Esophagus muscularis mucosa (tissue), 4 donors: ENCODE measurements at places on chromosomes 1 and 21. TPM values are rescaled to one million over a fixed set of nuclear protein-coding genes. Genes with fewer than 3 reads are reported as not detected.

GRCh38 chr1:233728721-233729120, 114.8 kb downstream of the KCNK1 start:
- no peak for DNase-seq
- H3K36me3 ChIP-seq = no peaks in the 10 kb centered on the region
- H3K27me3 ChIP-seq = no peaks in the 10 kb centered on the region
- no peak overlapping the region for H3K27ac ChIP-seq
- no peaks in the 10 kb centered on the region for H3K4me1 ChIP-seq
- no peak overlapping the region for H3K4me3 ChIP-seq

DNA sequence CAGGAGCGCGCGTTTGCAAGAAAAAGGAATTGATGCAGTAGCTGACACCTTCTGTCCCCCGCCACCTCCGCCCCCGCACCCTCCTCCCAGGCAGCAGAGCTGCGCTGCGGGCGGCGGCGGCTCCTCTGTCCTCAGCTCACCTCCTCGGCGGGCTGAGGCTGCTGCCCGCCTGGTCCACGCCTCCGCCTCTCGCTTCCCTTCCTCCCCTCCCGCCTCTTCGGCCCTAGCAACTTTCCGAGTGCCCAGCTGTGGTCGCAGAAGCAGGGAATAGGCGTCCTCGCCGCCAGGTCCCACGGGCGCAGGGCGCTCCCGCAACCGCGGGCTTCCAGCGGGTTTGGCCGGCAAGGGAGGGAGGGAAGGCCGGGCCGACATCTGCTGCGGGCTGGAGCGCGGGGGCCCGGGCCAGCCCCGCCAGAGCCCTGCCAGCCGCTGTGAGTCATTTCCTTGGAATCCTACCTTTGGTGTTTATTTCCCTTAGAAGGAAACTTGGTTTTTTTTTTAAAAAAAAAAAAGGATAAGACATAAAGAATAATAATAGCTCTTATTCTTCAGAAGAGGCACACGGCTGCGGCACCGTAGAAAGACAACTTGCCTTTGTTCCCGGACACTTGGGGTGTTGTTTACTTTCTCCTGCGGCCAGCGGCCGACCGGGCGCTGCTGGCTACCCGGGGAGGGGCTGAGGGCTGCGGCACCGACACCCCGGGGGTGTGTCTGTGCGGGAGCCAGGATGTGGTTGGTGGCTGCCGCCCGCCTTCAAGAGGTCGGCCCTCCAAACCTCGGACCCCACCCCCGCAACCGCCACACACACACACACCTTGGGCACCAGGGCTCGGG, 1.1 kb downstream of the SERTAD4 start:
- peaks cover 70% of the 10 kb centered on the region for H3K4me1 ChIP-seq
- H3K36me3 ChIP-seq = no peaks in the 10 kb centered on the region
- peak overlapping the region; percentile 90 for H3K27ac ChIP-seq
- DNase-seq = peak; percentile 91
- no peaks in the 10 kb centered on the region for H3K27me3 ChIP-seq

- no peaks in the 10 kb centered on the region for H3K27me3 ChIP-seq
- H3K36me3 ChIP-seq = no peaks in the 10 kb centered on the region
- DNase-seq = no peak
- no peak overlapping the region for H3K27ac ChIP-seq
- no peaks in the 10 kb centered on the region for H3K4me1 ChIP-seq
- H3K4me3 ChIP-seq = no peak overlapping the region
Observed at GRCh38 chr1:98702976-98703375, 41.5 kb downstream of the SNX7 start.

Gene RGS13
- 1.0 TPM for total RNA-seq
